ENCODE measurements at places on chromosomes 1 and 21.

- no peak for DNase-seq
These were observed 289.1 kb upstream of the PKN2 start for GRCh38 chr1:88394958-88395357.

DNA sequence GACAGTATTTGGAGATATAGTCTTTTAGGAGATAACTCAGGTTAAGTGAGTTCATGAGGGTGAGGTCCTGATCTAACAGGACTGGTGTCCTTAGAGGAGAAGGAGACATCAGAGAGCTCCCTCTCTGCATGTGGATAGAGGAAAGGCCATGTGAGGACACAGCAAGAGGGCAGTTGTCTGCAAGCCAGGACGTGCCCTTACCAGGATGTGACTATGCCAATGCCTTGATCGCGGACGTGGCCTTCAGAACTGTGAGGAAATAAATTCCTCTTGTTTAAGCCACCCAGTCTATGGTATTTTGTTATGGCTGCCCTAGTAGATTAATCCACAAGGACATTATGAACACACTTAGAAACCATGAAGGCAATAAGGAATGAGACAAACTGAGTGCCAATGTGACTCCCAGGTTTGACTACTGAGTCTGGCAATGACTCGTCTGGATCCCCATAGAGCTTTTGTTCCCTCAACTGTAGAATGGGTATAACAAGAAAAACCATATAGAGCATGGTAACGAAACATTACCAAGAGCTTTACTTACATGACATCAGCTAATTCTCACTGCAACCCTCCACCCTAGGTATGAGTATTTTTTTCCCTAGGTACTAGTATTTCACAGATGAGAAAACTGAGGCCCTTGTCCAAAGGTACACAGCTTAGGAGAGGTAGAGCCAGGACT lies 6.5 kb downstream of the URB1 start:
- peak; percentile 86 for DNase-seq

DNA sequence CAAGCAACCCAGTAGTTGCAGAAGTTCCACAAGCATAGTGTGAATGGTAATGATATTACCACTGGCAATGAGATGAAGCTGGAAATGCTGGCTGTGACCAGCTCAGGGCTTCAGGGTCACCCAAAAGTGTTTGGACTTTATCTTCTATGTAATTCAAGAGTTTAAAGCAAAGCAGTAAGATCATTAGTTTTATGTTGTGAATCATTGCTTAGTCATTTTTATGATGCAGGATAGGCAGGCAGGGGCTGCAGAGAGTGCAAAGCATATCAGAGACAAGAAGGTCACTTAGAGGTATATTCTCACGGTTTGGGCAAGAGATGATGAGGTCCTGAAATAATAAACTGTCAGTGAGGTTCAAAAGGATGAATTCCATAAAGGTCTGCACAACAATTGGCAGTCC lies 147.4 kb downstream of the OLFM3 start:
- DNase-seq = no peak

GRCh38 chr1:106831511-106831910 lies 225.0 kb upstream of the PRMT6 start:
- peak; percentile 6 for DNase-seq

DNA sequence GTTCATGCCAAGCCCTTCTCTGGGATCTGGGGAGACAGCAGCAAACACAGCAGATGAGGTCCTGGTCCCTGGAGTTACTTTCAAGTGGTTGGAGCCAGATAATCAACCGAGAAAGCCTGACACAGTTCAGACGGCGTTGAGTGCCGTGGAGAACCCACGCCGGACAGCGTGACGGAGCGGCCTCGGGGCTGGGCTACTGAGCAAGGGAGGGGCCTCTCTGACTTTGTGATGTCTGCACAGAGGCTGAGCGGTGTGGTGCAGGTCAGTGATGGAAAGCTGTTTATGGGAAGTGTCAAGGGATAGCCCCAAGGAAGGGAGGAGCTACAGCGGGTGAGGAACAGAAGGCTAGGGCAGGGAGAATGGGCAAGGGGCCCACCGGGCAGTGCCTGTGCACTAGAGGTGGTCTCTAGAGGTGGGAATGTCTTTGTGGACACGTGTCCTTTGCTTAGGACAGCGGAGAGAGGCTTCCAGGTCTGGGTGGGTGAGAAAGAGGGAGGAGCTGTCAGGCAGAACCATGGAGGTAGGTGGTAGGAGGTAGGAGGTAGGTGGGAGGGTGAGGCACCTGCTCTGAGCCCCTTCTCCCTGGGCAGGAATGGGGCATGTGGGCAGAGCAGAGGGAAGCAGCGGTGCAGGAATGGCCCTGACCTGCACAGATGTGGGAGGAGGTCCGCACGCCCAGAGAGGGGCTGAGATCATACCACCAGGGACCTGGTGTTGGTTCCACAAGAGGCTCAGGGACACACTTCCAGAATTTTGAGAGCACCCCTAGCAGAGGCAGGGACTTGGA lies 62.8 kb downstream of the RUNX3 start:
- no peak for DNase-seq

- peak; percentile 42 for DNase-seq
These were observed 112.3 kb upstream of the COL11A1 start for GRCh38 chr1:103220631-103221041.

DNA sequence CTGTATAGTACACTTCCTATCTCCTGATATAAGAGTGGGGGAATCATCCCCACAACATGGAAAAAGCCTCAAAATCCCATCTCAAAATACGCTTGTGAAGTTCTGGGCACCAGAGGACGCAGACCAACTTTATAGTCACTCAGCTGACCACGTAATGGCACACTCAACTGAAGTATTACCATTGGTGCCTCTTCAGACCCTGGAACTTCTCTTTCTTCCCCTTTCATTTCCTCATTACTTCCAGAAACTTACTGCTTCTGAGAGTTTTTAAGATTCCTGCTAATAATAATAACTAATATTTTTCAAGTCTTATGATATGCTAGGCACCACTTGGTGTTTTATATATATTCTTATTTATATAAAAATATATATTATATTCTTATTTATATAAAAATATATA lies 202.6 kb downstream of the PTPRC start:
- no peak for DNase-seq

All from fibroblast of gingiva (primary cell).